ENCODE measurements at places on chromosomes 7 and 10.

DNA sequence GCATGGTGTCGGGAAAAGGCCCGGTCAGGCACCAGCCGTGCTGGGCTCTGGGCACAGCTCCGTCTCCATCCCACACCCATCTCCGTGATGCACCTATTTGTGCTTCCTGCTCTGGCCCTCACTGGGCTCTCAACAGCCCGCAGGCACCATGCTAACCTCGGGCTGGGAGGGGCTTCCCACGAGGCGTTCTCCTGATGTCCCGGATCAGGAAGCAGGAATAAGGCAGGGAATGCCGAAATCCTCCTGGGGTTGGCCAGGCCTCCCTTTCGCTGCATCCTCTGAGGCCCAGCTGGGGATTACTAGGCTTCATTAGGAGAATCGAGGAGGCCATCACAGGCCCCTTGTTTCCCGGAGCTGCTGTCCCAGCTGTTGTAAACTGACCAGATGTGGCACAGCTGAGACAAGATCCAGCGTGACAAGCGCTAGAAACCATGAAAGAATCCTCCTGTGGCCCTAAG lies 72.0 kb downstream of the FAM53B start:
- no peak for DNase-seq

GRCh38 chr7:28432105-28432504 lies 19.8 kb downstream of the CREB5 start:
- DNase-seq = no peak

DNA sequence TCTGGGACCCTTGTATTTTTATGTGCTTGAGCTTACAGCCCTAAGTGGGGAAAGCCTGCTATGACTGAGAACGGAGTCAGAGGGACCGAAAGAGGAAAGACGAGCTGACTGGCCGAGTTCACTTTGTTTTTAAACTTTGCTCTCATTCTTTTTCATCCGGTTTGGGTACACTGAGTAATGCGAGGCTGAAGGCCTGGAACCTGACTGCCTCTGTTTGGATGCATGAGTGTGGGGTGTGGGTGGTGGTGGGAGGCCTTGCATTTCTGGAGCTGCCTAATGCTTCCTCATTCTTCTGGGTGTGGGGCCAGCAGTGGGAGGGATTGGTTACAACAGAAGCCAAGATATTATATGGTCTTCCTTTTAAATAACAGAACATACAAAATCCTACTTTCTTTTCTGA lies 155.5 kb downstream of the BUB3 start:
- no peak for DNase-seq

DNA sequence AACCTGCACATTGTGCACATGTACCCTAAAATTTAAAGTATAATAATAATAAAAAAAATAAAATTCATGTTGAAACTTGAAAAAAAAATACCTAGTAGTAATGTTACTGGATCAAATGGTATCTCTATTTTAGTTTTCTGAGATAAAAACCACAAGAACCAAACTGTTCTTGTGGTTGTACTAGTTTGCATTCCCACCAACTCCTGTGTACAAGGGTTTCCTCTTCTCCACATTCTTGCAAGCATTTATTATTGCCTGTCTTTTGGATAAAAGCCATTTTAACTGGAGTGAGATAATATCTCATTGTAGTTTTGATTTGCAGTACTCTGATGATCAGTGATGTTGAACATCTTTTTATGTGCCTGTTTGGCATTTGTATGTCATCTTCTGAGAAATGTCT lies 177.7 kb downstream of the KIF20B start:
- no peak for DNase-seq

- no peak for DNase-seq
Observed at GRCh38 chr7:47525066-47525623, 56.8 kb downstream of the TNS3 start.

GRCh38 chr10:48765039-48765438 lies 80.4 kb downstream of the WDFY4 start:
- no peak for DNase-seq

DNA sequence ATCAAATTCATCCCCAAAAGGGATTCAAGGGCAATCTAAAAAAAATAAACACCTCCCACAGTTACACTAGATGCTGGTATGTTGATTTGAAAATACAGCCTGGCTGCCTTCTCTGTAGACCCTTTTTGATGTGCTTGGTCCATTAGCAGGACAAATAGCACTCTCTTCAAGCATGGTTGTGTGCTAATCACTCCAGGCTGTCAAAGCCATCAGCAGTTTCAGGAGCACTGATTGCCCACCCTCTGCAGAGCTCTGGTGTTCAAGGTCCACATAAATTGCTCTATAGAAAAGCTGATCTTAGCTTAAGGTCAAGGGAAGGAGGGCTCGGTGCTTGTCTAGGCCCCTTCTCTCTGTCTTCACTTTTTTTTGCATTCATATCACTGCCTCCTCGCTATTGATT lies 35.4 kb downstream of the PRR15 start:
- DNase-seq = no peak

DNA sequence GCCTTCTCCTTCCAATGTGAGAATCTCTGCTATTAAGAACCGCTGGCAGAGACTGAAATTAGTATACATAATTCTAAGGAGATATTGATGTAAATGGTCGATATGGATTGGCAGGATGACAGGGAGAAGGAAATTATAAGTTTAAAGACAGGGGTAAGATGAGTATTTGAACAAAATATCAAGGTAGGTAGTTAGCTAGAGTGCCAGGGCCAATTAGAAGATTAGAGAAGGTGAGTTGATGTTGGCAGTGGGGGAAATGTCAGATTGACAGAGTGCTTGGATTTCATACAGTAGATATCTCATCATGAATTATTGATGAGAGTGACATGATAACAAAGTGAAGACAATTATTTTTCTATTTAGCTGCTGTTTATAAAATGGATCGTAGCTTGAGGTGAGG lies 74.1 kb downstream of the BTRC start:
- no peak for DNase-seq

DNA sequence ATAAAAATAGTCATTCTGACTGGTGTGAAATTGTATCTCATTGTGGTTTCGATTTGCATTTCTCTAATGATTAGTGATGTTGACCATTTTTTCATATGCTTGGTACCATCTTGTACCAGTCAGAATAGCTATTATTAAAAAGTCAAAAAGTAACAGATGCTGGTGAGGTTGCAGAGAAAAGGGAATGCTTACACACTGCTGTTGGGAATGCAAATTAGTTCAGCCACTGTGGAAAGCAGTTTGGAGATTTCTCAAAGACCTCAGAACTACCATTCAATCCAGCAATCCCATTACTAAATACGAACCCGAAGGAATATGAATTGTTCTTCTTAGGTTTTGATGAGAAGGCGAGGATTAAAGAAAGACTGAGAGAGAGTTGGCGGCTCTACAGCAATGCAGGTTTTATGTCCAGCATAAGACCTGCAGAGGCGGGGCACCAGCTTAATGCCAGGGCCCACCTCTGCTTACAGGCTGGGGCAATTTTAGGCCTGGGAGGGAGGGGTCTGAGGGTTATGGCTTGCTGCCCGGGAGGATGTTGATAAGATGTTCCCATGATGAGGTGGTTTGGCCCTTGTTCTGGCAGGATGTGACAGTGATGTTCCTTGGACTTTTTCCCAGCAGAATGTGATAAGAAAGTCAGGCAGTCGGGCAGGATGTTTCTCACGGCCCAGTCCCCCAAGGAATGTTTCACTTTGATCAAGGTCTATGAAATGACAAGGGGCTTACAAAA lies 74.4 kb downstream of the MEST start:
- no peak for DNase-seq

GRCh38 chr7:101166648-101166908 lies 1.2 kb upstream of the VGF start:
- no peak for DNase-seq

DNA sequence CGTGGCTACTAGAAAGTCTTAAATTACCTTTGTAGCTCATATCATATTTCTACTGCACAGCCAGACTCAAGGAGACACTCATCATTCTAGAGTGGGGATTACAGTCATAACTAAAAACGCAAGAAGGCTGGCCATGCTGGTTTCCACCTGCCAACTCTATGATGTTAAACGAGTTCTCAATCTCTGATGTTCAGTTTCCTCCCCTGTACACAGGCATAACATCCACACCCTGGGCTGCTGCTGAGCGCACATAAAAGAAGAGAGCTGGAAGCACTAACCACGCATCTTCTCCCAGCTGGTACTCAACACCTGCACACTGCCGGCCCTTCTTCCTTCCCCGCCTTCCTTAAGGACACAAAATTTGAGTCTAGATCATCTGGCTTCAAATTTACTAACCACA lies 60.5 kb downstream of the SORBS1 start:
- DNase-seq = peak; percentile 50

- DNase-seq = no peak
Observed at GRCh38 chr7:29289156-29290021, 94.8 kb downstream of the CHN2 start.

GRCh38 chr7:134737566-134738345 lies 41.7 kb upstream of the CALD1 start:
- no peak for DNase-seq

DNA sequence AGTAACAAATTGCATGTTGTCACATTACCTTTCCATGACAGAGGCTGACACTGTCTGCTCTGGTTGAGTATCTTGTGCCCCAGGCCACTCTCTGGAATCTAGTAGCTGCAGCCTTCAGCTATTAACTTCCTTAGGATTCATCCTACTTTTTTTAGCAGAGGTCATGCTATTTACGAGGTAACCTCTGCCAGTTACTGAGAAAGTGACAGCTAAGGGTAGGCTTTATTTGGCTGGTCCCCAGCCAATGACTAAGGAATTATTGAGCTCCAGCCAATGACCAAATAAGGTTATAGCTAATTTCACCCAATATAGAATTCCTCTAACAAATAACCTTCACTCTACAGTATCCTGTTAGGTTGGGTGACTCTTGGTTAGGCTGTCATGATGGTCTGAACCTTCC lies 1361.7 kb downstream of the XPNPEP1 start:
- no peak for DNase-seq

DNA sequence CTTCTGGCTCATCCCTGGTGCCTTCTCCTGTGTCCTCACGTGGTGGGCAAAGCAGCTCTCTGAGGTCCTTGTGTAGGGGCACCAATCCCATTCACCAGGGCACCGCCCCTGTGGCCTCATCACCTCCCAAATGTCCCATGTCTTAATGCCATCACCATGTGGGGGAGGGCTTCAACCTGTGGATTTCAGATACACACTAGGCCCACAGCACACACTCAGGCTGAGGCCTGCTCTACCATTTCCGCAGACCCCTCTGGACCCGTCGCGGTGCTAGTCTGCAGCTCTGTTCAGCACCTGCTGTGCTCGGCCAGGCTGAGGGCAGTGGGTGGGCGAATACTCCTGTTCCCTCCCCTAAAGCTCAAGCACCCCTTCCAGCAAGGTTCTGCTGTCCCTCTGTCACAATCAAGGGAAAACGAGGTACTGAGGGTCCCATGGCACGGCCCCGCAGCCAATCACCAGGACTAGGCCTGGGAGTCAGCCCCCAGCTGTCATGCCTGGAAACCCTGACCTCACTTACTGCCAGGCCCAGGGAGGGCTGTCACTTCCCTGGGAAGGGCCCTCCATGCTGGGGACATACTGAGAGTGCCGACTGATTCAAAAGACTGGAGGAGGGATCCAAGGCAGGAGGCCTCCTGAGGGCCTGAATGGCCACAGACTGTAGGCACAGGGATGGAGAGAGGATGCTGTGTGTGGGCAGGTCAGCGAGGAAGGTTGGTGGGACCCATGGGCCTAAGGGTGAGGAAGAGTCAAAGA lies 123.8 kb upstream of the RET start:
- DNase-seq = no peak

All from NCI-H187 (cell line).